ENCODE measurements at places on chromosomes 2 and 18. TPM values are rescaled to one million over a fixed set of nuclear protein-coding genes. Genes with fewer than 3 reads are reported as not detected.

DNA sequence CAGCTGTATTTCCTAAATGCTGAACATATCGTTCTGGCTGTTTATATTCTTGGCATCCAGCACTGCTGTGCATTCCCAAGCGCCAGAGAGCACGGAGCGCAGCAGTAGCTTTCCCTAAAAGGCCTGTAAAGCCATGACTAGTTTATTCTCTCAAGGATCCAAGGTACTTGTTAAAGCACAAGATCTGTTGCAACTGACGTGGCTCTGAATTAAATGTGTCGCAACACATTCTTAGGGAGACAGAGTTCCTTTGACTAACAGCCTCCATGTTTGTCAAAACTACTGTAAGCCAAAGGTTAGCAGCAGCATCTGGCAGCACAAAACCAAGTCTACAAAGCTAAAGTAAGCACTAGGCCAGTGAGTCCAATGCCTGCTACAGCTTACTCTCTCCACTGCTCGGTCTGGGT is 188.6 kb upstream of the FN1 start:
- DNase-seq: peak; percentile 87

- DNase-seq: no peak
These were observed 179.1 kb downstream of the ZFP36L2 start for GRCh38 chr2:43047187-43047780.

DNA sequence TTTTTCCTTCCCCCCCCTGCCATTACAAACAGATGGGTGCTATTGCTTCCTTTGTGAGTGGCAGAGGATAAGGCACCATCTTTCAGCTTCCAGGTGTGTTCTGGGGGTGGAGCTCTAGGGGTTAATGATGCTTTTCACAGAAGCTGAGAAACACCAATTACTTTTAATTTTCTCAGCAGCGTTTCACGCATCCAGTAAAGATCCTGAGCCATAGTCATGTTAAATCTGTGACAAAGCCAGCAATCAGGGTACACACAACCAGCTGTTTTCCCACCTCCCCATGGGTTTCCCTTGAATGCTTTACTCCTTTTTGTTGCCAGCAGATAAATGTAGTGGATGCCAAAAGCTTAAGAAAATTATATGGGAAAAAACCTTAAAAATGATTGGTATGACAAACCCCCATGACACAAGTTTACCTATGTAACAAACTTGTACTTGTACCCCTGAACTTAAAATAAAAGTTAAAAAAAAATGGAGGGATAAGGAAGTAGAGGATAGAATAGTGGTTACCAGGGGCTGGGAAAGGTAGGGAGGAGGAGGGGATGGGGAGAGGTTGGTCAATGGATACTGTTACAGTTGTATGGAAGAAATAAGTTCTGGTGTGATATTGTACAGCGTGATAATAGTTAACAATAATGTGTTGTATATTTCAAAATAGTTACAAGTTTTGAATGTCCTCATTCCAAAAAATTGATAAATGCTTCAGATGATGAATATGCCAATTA is 70.0 kb downstream of the ACOXL start:
- DNase-seq: no peak

DNA sequence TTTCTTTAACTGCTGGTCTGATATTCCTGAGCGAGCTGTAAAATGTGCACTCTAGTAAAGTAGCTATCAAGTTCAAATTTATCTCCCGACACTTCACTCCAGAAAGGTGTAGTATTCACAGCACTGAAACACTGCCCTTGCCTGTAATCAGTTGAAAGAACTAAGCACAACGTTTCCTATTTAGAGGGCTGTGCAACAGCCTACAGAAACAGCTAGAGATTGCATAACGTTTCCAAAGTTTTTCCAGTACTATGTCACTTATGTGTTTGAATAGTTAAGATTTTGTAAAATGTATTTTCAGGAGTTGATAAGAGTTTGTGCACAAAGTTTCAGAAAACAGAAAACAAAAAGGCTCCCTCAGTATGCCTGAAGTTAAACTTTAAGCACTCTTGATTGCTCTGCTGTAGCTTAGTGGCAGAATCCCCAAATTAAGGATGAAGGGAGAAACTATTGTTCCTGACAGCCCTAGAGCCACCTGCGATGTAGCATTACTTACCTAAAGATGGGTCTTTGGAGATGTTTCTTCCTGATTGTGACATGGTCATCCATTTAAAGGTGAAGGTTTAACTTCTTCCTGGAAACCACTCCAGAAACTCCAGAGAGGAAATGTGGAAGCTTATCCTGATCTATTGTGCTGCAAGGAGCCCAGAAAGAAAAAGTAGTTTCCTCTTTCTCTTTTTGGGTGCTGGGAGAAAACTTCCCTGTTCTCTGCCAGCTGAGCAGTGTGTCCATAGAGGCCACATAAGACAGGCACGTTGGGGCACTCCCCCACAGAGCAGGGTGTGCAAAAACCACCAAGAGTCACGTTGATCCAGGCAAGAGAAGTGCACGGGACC is 536 bp downstream of the PDE1A start:
- peak; percentile 50 for DNase-seq

DNA sequence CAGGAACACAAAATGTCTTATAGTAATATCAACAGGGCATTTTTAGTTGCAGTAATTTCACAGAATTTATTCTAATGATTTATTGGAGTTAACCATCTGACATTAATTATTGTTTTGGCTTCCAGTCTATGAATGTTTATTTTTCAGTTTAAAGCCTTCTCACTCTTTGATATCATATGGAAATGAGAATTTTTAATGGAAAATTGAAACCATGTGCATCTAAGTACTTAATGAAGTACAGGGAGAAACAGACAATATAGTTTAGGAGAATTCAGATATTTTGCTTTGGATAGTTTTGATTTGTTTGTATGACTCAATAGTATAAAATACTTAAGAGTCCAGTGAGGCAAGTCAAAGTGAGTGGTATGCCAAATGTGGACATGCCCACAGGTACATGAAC is 126.1 kb downstream of the OLA1 start:
- DNase-seq: peak; percentile 17

DNA sequence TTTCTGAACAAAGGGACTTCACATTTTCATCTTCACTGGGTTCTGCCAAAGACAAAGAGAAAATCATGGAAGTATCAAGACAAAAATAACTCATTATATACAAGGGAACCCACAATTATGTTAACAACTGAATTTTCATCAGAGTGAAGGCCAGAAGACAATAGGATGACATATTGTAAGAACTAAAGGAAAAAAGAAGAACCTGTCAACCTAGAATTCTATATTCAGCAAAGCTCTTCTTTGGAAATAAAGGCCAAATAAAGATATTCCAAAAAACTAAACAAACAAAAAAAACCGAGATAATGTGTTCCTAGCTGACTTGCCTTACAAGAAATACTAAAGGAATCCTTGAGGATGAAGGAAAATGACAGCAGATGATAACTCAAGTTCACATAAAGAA is 10.3 kb upstream of the ZCCHC2 start:
- no peak for DNase-seq

GRCh38 chr18:51490860-51491259 is 293.4 kb upstream of the MEX3C start:
- no peak for DNase-seq

GRCh38 chr18:48959921-48960920 is 9.5 kb upstream of the SMAD7 start:
- peak; percentile 72 for DNase-seq

DNA sequence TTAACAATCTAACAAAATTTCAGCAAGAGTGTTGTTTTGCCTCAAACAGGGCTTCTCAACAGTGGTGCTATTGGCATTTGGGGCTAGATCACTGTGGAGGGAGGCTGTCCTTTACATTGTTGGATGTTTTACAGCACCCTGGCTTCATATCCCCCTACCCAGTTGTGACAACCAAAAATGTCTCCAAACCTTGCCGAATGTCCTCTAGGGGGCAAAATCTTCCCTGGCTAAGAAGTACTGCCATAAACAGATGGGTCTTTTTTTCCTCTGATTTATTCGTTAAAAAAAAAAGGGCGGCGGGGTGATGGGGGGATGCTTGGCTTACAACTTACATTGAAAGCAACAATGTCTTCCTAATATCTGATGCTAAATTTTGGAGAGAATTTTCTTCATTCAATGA is 207.6 kb upstream of the CCDC150 start:
- peak; percentile 19 for DNase-seq

- DNase-seq: no peak
These were observed 45.9 kb upstream of the YES1 start for GRCh38 chr18:857986-858385.

DNA sequence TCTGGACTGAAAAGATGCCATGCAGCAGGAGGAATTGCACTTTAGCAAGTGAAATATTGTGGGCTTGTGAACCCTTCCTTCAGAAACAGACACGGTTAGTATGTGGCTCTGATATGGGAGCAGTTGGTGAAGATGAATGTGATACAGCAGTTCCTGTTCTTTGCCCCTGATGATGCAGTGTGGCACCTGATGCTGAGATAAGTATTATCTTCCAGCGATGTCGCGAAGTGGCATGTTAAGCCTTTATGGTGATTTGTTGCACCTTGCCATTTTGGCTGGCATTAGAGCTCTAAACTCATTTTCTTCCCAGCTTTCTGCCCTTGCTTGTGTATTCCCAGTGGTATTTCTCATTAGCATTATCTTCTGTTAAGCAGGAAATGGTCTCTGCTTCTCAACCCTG is 441.6 kb upstream of the RAB12 start:
- no peak for DNase-seq

- peak; percentile 75 for DNase-seq
These were observed 66.3 kb downstream of the IRS1 start for GRCh38 chr2:226733189-226733858.

DNA sequence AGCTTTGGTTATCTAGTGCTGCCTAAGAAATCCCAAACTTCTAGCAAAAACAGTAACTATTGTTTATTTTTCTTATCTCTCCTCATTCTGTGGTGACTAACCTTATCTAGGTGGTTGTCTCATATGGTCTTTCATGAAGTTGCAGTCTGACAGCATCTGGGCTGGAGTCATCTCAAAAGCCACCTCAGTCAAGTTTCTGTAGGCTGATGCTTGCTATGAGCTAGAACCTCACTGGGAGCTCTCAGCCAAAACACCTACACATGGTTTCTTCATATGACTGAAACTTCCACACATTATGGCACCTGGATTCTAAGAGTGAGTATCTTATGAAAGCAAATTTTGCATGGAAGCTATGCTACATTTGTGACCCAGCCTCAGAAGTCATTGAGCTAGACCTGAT is 596.4 kb upstream of the VRK2 start:
- DNase-seq: no peak

GRCh38 chr2:25313711-25314513 is 27.8 kb downstream of the DNMT3A start:
- DNase-seq: no peak

DNA sequence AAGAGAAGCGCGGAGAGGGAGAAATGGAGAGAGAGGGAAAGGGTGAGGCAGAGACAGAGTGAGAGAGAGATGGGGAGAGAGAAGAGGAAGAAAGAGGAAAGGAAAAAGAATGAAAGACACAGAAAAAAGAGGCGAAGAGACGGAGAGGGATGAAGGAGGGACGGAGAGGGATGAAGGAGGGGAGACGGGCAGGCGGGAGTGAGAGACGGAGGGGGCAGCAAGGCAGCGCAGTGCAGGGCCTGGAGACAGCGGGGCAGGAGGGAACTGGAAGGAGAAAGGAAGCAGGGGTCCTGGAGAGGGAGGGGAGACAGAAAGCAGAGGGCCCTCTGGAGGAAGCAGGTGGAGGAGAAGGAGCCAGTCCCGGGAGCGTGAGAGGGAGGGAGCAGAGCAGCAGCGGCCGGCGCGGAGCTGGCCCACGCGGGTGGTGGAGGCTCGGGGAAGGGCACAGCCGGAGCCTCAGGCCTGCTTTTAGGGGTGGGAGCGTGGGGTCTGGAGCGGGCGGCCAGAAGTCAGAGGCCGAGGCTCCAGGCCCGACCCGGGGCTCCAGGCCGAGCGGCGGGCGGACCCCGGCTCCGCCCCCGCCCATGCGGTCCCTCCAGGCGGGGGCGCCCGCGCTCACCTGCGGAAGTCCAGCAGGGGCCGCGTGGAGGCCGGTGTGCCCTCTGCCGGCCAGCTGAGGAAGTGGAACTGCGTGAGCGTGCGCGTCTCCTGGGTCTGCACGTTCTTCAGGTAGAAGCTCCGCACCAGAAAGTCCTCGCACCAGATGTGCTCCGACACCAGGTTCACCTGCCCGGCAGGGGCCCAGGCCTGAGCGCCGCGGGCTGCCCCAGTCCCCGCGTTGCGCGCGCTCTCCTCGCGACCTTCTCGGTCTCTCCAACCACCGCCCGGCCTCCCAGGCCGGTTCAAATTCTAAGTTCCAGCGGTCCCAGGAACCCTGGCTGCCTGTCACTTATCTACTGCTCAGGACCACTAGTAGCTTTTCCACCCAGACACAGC is 14.5 kb downstream of the PTPRN start:
- peak; percentile 68 for DNase-seq

GRCh38 chr2:108612153-108612513 is 77.9 kb downstream of the LIMS1 start:
- DNase-seq: peak; percentile 55

DNA sequence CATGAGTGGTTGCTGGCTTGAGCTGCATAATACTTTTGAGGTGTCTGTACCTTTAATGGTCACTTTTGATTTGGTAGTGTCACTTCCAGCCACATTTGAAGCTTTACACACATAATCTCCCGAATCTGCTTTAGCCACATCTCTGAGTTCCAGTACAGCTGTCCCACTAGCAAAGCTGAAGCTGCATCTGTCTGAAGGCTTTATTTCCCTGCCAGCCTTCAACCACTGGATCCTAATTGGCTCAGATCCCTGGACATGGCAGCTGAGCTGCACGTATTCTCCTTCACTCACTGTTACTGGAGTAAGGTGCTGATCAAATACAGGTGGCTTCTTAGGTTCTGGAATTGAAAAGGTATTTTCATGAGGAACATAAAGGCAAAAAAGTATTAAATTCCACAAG is 99.7 kb downstream of the TTN start:
- DNase-seq: no peak

DNA sequence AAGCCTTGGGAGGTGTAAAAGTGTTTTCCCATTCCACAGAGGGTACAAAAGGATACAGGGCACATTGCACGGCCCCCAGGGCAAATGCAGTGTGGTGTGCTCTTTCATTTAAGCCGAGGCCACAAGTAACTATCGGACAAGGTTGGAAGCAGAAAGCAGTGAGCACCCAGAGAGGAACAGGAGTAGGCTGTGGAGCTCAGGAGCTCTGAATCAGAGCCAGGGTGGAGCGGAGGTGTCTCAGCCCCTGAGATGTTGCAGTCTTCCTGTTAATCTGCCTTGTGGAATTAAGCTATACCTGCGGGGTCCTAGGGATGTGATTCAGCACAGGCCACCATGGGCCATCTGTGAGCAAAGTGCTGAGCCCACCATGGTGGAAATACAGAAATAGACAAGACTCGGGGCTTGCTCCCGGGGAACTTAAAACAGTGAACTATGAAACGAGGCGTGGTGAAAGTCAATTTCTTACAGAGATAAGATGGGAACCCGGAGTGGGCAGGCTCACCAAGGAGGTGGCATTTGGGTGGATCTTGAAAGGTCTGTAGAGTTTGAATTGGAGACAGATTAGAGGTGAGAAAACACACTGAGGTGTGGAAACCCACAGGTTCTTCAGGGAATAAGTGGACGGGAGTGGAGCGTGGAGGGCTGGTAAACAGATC is 44.0 kb downstream of the ASAP2 start:
- no peak for DNase-seq

The ODC1 gene
- total RNA-seq: 79.7 TPM

The CCDC74A gene
- 9.1 TPM for total RNA-seq

The GATA6 gene
- 0.35 TPM for total RNA-seq

The CHAC2 gene
- total RNA-seq: 10.8 TPM

The MYO7B gene
- total RNA-seq: 0.25 TPM
